Activated CD4-positive, alpha-beta T cell treated with anti-CD3 and anti-CD28 coated beads, Interleukin-2, amount 50 U/mL, for 24 hours (primary cell): ENCODE measurements at places on chromosomes 4 and X.

GRCh38 chr4:86934147-86934770 lies 552 bp upstream of the AFF1 start:
- no peak for DNase-seq

DNA sequence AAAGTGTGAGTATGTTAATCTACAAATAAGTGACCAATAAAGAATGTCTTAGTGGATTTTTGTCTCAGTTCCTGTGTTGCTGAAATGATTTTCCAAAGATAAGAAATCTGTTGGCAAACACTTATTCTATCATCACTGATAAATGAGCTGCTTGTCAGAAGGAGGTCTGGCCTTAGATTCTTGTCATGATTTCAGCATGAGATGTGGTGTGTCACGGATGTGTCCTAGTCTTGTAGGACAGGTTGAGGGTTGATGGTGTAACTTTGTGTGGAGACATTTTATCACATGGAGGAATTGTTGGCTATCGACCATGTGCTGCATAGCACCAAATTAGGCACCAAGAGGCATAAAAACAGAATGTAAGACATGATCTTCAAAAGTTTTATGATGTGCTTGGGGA lies 31.8 kb upstream of the LIMCH1 start:
- DNase-seq = no peak

GRCh38 chr4:123412700-123413512 lies 16.3 kb downstream of the SPRY1 start:
- no peak for DNase-seq

GRCh38 chr4:2937146-2937857 lies 25.9 kb downstream of the NOP14 start:
- DNase-seq = no peak

GRCh38 chr4:91359041-91360031 lies 944.4 kb upstream of the GRID2 start:
- DNase-seq = no peak

GRCh38 chr4:119204916-119205315 lies 7.6 kb upstream of the USP53 start:
- DNase-seq = no peak

GRCh38 chr4:28918871-28919270 lies 1801.3 kb upstream of the PCDH7 start:
- DNase-seq = no peak

DNA sequence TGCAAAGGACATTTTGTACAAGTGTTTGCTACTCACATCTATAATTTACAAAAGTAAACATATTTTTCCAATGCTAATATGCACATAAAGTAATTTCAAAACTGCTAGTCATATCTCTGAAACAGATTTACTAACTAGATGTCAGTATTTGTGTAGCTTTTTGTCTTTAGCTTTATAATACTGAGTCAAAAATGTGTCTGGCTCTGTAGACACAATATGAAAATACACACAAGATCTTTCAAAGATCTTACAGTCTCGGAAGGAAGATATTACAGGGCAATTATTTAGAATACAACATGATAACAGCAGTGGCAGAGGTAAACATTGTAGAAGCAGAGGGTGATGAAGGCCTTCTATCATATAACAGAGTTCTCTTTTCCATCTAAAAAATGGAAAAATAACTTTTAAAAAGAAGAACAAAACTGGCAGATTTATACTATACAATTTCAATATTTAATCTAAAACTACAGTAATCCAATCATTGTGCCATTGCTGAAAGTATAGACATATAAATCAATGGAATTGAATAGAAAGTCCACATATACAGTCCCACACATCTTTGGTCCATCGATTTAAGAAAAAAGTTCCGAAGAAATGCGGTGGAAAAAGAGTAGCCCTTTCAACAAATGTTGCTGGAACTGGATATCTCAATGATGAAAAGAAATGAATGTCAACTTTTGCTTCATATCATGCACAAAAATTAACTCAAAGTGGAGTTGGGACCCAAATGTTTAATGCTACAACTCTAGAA lies 29.4 kb downstream of the ARAP2 start:
- DNase-seq = no peak
